ENCODE measurements at places on chromosomes 7 and 10.

DNA sequence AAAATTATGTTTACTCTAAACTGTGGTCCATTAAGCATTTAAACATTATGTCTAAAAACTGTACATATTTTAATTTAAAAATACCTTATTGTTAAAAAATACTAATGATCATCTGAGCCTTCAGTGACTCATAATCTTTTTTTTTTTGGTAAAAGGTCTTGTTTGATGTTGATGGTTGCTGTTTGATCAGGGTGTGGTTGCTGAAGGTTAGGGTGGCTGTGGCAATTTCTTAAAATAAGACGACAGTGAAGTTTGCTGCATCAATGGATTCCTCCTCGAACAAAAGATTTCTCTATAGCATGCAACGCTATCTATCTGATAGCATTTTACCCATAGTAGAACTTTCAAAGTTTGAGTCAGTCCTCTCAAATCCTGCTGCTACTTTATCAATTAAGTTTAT lies 180.0 kb upstream of the AHR start:
- DNase-seq = no peak

DNA sequence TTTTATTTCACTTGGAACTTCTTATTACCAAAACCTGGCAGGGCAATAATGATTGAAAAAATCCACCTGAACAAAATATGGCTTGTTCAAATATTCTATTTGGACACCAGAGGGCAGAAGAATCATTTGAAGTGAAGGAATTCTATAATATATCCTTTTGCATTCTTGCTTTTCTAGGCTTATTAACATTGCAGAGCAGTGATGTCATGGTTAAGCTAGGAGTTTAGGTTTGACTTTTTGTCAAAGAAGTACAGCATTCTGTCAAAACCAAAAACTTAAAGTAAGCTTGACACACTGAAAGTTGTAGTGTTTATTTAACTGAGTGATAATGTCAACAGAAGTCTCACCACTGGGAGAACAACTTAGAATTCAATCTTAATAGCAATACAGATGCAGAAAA lies 156.0 kb downstream of the SEMA3D start:
- no peak for DNase-seq

DNA sequence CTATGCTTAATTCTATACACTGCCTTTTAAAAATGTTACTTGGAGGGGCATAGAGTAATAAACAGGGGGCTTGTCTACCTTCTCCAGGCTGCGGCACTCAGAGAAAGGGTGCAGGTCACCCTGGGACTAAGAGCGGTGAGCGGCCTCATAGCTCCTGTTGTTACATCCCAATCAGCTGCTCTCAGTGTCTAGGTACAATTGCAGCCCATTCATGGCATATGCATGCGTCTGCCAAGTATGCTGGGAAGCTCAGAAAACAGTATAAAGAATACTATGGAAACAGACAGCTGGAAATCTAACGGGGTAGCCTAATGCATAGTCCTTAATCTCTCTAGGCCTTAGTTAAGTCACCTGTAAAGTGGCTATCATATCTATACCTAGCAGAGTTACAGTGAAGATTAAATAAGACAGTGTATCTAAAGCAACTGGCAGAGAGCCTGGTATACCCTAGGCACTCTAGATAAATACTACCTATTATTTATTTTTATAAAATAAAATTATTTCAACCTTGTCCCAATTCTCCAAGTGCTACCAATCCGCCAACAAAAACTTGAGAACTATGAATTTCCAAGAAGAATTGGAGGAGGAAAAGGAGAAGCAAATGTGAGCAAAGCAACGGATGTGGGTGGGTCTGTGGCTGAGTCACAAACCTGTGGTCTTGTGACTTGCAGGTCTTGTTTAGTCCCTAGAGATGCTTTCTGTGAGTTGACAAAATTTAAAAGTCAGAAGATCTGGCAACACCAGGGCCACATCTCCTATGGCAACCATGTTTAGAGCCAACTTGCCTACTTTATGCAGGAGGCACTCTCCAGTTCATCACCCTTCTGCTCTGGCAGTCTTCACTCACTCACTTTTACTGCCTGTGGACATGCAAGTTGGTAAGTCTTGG lies 183.0 kb downstream of the RAPGEF5 start:
- no peak for DNase-seq

GRCh38 chr10:49318755-49319154 lies 19.8 kb downstream of the C10orf71 start:
- no peak for DNase-seq

- DNase-seq = no peak
These were observed 98.2 kb downstream of the RNF216 start for GRCh38 chr7:5683280-5683670.

- DNase-seq = peak; percentile 64
These were observed 17.7 kb downstream of the ADAM8 start for GRCh38 chr10:133258818-133259601.

DNA sequence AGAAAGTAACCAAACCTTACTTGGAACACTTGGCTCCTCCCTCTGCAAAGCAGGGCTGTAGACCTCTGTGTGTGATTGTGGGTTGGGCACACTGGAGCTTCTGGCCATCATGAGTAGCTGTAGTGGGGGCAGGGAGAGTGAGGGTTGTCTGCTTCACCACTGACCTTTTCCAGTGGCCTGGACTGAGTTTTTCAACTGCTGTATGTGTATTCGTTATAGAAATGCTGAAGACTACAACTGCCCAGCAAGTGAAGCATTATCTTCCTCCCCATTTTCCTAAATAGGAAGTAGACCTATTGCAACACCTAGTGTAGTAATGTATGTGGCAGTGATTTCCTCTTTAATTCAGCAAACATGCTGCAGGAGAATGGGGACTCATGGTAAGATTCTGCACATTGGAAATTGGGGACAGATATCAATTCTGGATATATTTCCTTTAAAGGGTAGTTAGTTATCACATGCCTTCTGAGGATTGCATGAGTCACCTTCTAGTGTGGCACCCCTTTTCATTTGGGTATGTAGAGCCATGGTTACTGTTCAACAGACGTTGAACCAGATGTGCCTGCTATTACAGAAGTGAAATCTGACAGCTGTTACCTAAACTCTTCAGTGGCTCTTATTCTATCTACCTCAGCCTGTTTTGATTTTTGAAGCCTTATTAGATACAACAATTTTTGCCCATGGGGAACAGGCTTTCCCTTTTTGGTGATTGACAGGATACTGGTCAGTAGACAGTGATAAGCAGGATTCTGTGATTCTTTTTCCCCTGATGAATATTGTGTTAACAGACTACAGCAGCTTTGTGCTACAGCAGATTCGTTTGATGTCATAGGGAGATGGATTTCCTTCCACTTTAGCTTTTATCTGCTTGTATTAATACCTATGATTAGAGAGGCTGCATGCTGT lies 130.9 kb downstream of the SND1 start:
- no peak for DNase-seq

- no peak for DNase-seq
These were observed 8.8 kb upstream of the ZNF503 start for GRCh38 chr10:75410132-75411005.

GRCh38 chr7:57339198-57339944 lies 110.6 kb upstream of the ZNF716 start:
- DNase-seq = no peak

GRCh38 chr10:104328896-104329710 lies 9.2 kb downstream of the ITPRIP start:
- DNase-seq = no peak

GRCh38 chr10:26969145-26969926 lies 108.6 kb upstream of the ABI1 start:
- no peak for DNase-seq

DNA sequence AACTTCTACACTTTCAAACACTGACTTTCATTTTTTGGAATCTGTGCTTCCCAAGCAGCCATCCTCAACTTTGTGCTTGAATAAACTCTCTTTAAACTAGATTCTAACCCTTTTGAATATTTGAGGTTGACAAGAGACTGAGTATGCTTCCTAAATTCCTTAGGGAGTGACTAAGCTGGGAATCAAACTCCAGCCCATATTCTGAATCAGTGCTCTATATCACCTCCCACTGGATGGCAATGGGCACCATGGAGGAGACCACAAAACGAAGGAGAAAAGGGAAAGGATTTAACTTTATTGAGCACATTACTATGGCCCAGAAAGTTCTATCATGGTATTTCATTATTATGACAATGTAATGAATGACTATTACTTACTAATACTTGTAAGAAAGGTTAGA lies 17.2 kb upstream of the SLC26A4 start:
- no peak for DNase-seq

DNA sequence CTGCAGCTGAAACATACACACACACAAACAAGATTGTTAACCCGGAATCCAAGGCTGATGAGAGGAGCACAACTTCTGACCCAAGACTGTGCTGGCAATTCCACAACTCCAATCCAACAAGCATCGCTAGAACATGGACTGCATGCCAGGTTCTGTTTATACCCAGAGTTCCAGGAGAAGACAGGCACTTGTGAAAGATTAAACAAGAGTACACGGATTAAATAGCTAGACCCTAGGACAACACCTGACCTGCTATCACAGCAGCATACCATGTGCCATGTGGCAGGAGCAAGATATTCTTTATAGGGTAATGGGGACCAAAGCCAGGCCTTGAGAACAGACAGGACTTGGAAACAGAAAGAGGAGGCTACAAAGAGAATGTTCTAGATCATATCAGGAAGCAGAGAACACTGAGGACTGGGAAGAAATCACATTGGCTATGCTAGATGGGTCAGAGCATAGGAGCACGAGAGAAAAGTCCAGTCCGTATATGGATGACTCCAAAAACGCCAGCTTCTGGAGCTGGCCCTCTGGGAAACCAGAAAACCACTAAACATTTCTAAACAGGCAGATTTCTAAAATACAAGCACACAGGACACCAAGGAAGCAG lies 83.7 kb upstream of the ATP6V0A4 start:
- no peak for DNase-seq

GRCh38 chr10:47121336-47121735 lies 178.7 kb upstream of the GDF10 start:
- DNase-seq = no peak

- no peak for DNase-seq
These were observed 10.3 kb upstream of the RASSF4 start for GRCh38 chr10:44949127-44949802.

DNA sequence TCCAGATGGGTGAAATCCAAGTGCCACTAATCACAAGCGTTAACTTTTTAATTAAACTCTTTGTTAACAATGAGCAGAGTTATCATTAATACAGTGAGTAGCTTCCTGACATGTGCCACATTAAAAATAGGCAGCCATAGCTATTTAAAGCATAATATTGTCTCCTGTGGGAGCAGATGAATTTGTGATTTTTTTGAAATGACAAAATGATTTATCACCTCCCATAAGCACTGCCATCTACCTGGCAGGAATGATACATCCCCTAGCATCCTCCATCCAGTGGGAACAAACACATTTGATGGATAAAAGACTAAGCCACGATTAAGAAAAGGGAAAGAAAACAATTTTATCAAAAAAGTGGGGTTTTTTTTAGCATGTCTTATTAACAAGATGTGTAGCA lies 162.3 kb upstream of the PLXDC2 start:
- DNase-seq = no peak

DNA sequence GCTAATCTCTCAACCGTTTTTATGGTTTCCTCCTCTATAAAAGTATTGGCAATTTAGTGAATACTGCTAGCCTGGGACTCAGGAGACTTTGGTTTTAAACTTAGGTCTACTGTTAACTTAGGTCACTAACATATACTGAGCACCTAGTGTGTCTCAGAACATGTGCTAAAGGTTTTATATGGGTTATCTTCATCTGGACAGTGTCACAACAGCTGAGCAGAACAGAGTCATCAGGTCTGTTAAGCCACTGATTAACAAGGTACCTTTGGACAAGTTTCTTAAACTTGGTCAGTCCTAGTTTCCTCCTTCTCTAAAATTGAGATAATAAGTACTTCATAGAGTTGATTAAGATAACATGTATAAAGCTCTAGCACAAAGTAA lies 30.6 kb downstream of the NET1 start:
- no peak for DNase-seq

DNA sequence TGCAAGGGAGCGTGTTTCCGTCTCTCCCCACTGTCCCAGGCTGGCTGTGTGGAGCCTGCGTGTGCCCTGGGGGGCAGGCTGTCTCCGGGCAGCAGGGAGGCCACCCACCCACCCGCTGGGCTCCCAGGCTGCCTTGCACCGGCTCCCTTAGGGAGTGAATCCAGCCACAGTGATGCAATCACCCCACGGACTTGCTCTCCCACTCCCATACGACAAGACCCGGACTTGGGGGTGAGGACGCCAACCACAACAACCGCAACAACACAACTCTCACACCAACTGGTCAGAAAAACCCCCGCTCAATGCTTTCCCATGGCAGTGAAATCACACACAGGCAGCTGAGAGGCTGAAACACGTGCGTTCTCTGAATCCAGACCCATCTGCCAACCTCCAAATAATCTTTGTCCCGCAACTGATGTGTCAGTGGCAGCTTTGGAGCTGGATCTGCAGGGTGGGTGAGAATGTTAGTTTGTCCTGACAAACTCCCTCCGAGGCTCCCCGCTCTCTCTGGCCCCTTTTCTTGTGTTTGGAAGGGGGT lies 62.7 kb upstream of the DDC start:
- no peak for DNase-seq

DNA sequence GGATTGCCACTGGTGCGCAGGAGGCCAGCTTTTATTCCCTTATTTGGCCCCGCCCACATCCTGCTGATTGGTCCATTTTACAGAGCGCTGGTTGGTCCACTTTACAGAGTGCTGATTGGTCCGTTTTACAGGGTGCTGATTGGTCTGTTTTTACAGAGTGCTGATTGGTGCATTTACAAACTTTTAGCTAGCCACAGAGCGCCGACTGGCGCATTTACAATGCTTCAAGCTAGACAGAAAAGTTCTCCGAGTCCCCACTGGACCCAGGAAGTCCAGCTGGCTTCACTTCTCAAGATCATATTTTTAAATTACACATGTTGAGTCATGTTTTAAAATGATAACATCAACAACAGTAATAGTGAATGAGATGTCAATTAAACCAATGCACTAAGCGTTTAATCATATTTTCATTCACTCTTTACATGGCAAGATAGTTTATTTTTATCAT lies 128.3 kb downstream of the CUBN start:
- DNase-seq = no peak

- DNase-seq = no peak
These were observed 2.6 kb downstream of the ZNF777 start for GRCh38 chr7:149458235-149458634.

GRCh38 chr7:73851410-73852338 lies 9.3 kb upstream of the TMEM270 start:
- peak; percentile 34 for DNase-seq

- no peak for DNase-seq
These were observed 50.2 kb downstream of the CXCL12 start for GRCh38 chr10:44334621-44335184.

GRCh38 chr7:154451480-154452457 lies 399.6 kb downstream of the DPP6 start:
- DNase-seq = no peak

Measured in SK-N-MC (cell line).